ENCODE measurements at places on chromosomes 2 and 18. TPM values are rescaled to one million over a fixed set of nuclear protein-coding genes. Genes with fewer than 3 reads are reported as not detected.

DNA sequence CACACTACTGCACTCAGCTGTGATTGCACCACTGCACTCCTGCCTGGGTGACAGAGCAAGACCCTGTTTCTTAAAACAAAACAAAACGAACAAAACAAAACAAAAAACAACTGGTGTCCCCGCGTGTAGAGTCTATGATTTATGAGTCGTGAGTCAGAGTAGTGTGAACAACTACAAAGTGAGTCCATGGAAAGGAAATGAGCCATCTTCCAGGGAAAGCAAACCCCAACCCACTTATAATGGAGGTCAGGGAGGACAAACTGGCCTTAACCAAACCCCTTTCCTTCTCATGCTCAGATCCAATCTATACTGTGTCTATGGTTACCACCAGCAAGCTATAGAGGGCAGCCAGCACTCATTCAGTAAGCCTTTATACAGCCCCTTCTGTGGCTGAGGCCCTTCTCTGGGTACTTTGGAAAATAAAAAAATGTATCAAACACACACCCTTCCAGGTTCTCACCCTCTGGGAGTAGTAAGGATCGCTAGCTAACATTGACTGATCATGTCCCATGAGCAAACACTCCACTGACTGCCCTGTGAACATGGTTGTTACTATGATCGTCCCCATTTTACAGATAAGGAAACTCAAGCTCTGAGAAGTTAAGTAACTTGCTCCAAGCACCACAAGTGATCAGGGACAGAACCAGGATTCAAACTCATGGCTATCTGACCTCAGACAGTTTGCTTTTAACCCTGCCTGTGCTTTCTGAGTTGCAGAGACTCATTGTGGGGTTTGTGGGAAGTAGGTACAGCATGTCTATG, 24.7 kb upstream of the COLEC12 start:
- DNase-seq, result peak; percentile 62
- H3K27me3 ChIP-seq, result no peaks in the 10 kb centered on the region
- H3K36me3 ChIP-seq, result peaks cover 7% of the 10 kb centered on the region
- H3K4me1 ChIP-seq, result no peaks in the 10 kb centered on the region

DNA sequence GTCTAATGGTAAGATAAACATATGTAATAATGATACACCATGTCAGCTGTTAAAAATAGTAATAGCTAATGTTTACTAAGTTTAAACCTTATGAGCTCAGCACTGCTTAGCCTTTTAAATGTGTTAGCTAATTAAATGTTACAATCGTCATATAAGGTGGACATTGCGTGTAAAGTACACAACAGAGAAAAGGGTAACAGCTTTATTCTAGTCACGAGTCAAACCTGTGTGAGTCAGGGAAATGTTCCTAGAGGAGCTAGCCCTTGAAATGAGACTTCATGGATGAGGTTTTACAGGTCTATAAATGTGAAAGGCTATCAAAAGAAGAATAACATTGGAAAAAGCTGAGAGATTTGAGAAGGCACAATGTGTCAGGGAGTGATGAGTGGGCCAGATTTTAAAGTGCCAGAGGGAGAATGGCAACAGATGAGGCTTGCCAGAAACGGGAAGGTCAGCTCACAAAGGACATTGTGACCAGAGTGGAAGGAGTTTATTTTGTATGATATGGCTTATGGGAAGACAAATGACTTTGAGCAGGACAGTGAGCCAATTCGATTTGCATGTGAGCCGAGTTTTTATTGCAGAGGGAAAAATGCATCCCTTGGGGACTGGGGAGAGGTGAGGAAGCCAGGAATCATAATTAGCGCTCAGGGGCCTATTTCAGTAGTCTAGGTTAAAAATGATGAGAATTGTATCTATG, 276.3 kb downstream of the CTNNA2 start:
- H3K4me3 ChIP-seq, result no peak overlapping the region
- no peak for DNase-seq
- H3K36me3 ChIP-seq, result no peaks in the 10 kb centered on the region
- H3K4me1 ChIP-seq, result no peaks in the 10 kb centered on the region

The CERS6 gene
- total RNA-seq, result 24.3 TPM

DNA sequence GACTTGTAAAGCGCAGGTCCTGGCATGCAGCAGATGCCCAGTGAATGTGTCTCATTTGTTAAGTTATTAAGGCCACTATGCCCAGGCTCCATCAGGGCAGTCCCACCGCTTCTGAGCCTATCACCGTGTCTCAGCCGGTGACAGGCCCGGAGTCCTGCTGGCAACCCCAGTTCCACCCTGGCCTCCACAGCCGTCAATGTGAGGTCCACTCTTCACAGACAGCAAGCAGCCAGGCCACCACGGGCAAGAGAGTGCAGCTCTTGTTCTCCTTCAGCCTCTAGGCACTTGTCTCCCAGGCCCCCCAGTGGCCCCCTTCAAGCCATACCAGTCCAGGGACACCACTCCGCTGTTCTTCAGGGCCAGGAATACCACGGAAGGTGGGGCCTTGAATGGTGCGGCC, 22.6 kb downstream of the CFAP65 start:
- H3K36me3 ChIP-seq, result no peaks in the 10 kb centered on the region
- no peak overlapping the region for H3K27ac ChIP-seq
- H3K27me3 ChIP-seq, result peaks cover 19% of the 10 kb centered on the region
- no peak overlapping the region for H3K4me3 ChIP-seq

DNA sequence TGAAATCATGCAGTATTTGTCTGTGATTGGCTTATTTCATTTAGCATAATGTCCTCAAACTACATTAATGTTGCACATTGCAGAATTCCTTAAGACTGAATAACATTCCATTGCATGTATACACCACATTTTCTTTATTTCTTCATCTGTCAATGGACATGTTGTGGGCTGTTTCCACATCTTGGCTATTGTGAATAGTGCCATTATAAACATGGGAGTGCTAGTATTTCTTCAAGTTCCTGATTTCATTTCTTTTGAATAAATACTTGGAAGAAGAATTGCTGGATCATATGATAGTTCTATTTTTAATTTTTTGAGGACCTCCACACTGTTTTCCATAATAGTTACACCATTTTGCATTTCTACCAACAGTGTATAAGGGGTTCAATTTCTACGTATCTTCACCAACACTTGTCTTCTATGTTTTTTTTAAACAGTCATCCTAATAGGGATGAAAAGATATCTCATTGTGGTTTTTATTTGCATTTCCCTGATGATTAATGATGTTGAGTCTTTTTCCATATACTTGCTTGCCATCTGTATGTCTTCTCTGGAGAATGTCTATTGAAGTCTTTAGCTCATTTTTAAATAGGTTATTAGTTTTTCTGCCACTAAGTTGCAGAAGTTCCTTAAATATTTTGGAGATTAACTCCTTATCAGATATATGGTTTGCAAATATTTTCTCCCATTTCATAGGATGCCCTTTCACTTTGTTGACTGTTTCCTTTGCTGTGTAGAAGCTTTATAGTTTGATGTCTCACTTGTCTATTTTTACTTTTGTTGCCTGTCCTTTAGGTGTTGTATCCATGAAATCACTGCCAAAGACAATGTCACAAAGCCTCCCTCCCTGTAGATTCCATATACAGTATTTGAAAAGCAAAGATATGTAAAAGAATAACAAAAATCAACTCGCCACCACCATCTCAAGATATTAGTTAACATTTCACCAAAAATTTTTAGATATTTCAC, 14.6 kb downstream of the FBXO11 start:
- H3K4me1 ChIP-seq, result peaks cover 28% of the 10 kb centered on the region
- peak; percentile 46 for DNase-seq
- no peak overlapping the region for H3K4me3 ChIP-seq
- H3K36me3 ChIP-seq, result peaks cover 12% of the 10 kb centered on the region

DNA sequence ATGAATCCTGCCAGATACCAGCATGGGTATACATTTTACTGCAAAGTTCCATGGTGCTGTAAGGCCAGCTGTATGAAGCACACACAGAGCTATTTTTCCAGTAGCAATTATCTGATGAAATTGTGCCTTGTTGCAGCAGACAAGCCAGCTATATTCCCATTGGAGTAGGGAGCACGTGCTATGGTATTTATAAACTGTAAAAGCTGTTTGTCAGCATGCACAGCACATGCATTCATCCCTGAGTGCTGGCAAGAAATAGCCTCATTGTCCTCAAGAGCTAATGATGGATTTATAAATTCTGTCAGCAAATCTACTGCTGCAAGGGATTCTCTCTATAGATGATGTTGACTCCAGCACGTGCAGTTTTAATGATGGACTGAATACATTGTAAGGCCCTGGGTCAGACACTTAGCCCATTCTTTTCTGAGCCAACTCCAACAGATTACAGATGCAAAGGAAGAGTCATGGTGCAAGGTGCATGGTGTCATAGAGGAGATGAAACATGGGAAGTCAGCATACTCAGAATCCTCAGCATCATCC, 61.7 kb downstream of the KCNS3 start:
- H3K27me3 ChIP-seq, result peaks cover 4% of the 10 kb centered on the region
- no peak for DNase-seq
- no peak overlapping the region for H3K27ac ChIP-seq

Measured in MCF 10A (cell line).